ENCODE measurements at places on chromosomes 13 and 19.

DNA sequence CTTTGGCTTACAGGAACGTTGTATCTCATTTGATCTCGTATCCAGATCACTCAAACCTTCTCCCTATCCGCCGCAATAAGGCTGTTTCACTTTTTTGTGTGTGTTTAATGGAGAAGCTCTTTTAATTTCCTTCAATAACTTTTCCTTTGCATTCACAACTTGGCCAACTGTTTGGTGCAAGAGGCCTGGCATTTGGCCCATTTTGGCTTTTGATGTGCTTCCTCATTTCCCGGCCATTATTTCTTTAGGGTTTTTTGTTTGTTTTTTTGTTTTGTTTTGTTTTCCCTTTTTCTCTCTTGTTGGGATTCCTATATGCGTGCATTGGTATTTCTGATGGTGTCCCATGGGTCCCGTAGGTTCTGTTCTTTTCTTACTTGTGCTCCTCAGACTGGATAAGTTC, 6.1 kb upstream of the UPF3A start:
- DNase-seq: no peak

DNA sequence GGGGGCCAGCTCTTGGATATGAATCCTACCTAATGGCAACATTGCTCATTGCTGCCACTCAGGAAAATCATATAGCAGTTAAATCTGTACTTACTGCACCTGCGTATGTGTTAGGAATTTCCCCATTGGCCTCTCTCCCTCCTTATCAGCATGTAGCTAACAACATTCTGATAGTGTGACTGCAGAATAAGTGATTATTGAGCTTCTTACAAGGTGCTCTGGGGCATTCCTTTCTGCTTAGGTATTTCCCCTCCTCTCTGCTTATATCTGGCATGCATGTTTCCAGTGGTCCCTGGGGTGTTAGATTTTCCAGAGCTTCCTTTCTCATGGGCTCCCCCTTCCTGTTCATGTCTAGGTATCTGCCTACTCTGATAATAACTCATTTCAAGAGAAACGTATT, 414.1 kb upstream of the SLITRK1 start:
- no peak for DNase-seq

DNA sequence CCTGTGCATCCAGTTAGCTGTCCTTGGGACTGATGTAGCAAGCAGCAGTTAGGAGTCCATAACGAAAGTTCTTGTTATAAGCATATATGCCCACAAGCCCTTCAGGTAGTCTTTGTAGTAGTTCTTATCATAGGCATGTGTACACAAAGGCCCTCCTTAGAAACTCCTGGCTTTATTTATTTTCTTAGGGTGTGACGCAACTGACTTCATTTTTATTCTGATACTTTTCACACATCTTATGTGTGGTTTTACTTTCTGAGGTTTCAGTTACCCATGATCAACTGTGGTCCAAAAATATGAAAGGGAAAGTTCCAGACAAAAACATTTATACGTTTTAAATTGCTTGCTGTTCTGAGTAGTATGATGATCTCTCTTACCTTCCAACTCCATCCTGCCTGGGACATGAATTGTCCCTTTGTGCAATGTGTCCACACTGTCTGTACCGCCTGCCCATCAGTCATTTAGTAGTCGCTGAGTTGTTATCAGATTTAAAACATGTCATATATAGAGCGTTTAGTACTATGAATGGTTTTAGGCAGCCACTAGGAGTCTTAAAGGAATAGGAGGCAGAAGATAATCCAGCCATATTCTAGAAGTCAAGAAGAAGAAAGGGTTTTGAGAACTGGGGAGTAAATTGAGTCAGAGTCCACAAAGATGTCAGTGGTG, 19.4 kb downstream of the GPC5 start:
- DNase-seq: no peak

DNA sequence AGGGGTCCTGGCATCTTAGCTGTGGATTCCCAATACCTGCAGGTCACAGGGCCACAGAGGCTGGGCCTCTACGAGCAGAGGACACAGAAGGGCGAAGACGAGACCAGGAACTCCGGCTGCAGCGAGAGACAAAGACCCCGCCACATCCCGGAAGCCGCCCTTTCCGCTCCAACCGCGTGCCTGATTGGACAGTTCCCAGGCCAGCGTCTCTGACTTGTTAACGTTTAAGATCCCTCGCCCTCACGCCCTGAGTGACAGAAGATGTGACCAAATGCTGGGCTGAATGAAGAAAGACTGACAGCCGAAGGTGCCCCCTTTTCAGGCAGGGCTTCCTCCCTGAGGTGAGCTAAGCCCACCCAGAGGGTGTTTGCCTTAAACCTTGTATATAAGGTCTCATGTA, at the start of gene ZNF98:
ZNF98 (minus strand) TSS at position 136 of the 400 bp plus-strand sequence; CDS start at position 14, 122 bp downstream.
- DNase-seq: no peak

DNA sequence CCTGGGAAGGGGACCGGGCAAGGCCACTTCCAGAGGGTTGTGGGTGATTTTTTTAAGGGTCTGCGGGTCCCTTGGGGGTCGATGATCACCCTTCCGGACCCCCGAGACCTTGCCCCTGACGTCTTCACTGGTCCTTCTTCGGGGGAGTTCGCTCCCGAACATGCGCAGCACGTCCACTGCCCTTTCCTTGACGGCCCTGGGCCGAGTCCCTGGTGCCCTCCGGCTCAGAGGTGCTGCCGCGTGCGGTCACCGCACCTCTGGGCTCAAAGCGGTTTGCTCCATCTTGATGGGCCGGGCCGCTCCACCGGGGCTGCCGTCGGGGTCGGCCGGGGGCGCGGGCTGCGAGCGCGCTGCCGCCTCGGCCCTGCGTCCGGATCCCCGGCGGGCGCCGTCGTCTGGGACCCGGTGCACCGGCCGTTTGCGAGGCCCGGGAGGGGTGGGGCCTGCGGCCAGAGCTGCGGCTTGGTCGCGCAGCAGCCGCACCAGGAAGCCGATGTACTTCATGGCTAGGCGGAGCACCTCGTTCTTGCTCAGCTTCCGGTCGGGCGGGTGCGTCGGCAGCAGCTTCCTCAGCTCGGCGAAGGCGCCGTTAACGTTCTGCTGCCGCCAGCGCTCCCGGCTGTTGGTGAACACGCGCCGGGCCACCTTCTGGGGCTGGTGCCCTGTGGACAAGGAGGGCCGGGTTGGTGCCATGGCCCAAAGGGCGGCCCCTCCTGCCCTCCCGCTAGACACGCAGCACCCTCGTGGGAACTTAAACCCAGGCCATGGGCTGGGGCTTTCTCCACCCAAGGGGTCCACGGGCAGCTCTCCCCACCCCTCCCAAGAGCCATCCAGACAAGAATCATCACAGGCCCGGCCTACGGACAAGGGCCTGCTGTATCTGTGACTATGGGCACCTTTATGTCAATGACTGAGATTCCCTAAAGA, 3.3 kb downstream of the LYL1 start:
- no peak for DNase-seq

DNA sequence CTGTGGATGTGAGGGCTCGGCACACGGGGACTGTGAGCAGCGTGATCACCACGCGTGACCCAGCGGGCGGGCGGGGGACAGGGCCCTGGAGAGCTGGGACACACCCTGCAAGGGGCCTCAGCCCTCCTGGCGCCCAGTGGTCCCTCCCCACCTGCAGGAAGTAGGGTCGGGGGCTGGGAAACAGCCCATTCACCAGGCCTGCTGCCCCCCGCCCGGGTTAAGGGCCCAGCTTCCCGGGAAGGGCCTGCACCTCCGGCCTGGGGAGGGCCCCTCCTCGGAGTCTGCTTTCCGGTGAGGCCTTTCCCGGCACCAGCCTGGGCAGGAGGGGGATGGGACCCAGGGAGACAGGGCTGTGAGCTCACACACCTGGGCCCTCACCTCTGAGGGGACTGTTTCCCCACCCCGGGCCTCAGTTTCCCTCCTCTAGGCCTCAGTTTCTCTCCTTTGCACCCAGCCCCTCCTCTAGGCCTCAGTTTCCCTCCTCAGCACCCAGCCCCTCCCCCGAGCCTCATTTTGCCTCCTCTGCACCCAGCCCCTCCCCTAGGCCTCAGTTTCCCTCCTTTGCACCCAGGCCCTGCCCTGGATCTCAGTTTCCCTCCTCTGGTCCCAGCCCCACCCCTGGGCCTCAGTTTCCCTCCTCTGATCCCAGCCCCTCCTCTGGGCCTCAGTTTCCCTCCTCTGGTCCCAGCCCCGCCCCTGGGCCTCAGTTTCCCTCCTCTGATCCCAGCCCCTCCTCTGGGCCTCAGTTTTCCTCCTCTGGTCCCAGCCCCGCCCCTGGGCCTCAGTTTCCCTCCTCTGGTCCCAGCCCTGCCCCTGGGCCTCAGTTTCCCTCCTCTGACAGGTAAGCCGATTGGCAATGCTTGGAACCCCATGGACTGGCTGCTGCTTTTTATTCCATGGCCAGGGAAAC, 1.9 kb upstream of the MADCAM1 start:
- no peak for DNase-seq

DNA sequence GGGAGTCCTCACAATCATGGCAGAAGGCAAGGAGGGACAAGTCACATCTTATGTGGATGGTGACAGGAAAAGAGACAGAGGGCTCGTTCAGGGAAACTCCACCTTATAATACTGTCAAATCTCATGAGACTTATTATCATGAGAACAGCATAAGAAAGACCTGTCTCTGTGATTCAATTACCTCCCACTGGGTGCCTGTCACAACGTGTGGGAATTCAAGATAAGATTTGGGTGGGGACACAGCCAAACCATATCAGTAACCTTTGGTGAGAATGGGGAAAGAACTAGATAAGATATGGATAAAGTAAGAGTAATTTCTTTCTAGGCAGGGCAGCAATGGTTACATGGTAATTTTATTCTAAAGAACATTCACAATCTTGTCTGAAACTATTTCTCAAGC, 344.9 kb upstream of the KLF12 start:
- no peak for DNase-seq

GRCh38 chr19:1232652-1233072, 5.1 kb downstream of the CBARP start:
- DNase-seq: no peak

DNA sequence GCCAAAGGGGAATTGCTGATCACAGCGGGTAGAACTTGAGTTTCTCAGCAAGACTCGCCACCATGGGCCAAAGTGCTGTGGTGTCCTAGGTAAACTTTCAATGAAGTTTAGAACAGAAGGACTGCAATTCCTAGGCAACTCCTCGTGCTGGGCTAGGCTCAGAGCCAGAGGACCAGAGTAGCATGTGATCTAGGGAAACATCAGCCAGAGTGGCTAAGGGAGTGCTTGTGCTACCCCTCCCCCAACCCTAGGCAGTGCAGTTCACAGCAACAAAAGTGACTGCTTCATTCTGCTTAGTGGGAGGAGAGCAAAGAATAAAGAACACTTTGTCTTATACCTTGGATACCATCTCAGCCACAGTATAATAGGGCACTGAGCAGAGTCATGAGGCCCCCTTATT, 1658.6 kb upstream of the MIR17HG start:
- DNase-seq: no peak

- DNase-seq: no peak
These were observed 11.7 kb upstream of the CLN5 start for GRCh38 chr13:76980075-76980718.

- DNase-seq: no peak
These were observed 1.6 kb downstream of the HCN2 start for GRCh38 chr19:591099-591958.

DNA sequence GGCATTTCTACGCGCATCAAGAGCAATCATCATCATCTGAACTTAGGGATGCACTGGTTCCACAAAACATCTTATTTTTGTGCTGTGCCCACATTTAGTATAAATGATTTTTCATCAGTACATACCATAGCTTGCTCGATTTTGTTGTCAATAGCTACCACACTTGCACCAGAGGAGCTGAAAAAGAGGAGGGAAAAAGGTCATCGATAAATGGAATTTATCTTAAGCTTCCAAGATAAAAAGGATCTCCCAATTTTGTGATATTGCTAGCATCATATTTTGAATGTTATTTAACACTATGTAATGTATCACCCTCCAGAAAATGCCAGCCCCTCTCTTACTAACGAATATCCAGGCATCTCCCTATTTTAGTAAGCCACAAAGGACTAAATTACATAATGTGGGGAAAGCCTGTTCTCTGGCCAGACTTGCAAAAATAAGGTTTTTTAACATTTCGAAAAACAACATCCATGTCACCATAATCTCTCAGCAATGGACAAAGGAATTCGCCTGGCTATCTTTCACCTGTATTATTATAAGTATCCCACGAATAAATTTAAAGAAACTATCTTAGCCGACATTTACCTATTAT, 62.4 kb downstream of the SERP2 start:
- DNase-seq: peak; percentile 29

DNA sequence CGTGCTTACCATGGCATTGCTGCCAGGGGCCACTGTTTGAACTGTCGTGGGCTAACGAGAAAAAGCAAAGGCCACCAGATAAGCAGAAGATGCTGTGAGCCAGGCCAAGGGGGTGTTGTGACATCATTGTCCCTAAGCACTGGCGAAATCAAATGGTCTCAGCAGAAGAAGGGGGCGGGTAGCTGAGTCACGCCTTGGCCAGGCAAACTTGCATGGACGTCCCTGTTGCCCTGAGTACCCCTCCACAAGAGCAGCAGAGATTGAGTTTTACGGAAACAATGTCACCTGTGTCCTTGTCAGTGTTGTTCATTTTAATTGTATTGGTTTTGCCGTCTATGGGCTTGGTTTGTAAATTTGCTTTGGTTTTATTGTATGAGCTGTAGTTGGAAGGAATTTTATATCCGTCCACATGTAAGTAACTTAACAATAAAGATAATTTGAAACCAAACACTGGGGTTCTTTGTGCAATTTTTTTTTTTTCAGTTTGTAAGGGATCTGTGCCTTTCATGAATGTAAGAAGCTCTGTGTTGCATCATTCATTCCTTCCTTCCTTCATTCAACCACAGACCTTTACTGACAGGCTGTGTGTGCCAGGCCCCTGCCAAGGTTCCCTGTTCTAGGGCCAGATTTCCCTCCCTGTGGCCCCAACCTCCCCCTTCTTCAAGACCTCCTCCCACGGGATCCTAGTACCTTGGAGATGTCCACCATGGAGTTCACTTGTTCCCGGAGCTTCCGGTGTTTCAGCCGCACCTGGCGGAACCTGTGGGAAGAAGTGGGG, 12.3 kb downstream of the KCNN4 start:
- DNase-seq: no peak

Measured in RKO (cell line).